Activated CD8-positive, alpha-beta memory T cell treated with anti-CD3 and anti-CD28 coated beads for 4 hours (primary cell): ENCODE measurements at places on chromosomes 13 and 19.

GRCh38 chr13:110008816-110009215 is 222.4 kb upstream of the IRS2 start:
- DNase-seq = no peak

- no peak for DNase-seq
Measured at GRCh38 chr13:29439601-29440388, 155.7 kb downstream of the SLC7A1 start.

DNA sequence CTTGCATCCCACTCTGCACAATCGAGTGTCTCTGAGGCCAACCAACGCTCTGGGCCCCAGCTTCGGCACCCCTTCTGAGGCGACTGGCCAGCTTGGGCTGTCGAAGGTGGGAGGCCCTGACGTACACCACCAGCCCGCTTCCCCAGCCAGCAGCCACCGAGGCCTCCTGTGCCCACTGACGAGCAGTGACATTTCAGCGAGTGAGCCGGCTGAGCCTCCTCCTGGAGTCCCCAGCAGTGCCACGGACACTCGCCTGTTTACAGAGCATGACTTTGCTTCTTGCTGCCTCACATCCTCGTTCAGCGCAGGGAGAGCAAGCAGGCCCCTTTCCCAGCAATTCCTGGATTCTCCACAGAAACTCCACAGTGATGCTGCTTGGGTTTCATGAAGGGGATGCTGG is 240.2 kb upstream of the MAB21L1 start:
- no peak for DNase-seq

DNA sequence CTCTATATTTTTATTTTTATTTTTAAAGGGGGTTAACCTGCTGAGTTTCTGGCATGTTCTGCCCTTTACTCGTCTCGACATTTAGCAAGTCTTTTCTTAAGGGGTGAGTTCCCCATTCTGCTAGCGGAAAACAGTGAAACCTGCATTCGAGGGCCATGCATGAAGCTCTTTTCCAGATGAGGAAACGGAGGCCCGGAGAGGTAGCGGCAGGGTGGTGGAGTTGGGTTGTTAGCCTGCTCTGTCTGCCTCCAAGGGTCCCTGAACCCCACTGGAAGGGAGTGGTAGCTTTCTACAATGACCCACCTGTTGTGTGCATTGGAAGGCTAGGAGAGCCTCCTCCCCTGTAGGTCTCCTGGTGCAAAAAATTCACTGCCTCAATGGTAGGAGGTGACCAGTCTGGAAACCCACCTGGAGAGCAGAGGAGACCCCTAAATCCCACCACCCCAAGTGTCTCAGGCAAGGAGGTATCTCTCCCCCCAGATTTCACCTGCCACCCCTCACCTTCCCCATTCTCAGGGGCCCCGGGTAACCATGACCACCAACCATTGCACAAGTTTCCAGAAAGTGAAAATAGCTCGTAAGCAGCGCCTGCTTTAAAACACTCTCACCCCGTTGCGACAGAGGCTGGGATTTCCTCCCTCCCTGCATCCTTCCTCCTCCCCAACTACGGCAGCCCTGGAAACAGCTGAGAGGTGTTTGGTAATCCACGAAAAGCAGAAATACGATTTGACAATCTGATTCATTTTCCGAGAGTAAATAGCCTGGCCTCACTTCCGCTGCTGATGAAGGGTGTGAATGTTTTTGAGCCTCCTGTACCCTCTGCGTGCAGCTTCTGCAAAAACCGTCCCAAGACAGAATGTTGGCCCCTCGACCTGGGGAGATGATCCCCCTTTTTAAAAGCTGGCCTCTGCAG is 3.5 kb downstream of the KLF2 start:
- DNase-seq = no peak
